Fibroblast of skin of left biceps (primary cell): ENCODE measurements at places on chromosomes 7 and 10.

DNA sequence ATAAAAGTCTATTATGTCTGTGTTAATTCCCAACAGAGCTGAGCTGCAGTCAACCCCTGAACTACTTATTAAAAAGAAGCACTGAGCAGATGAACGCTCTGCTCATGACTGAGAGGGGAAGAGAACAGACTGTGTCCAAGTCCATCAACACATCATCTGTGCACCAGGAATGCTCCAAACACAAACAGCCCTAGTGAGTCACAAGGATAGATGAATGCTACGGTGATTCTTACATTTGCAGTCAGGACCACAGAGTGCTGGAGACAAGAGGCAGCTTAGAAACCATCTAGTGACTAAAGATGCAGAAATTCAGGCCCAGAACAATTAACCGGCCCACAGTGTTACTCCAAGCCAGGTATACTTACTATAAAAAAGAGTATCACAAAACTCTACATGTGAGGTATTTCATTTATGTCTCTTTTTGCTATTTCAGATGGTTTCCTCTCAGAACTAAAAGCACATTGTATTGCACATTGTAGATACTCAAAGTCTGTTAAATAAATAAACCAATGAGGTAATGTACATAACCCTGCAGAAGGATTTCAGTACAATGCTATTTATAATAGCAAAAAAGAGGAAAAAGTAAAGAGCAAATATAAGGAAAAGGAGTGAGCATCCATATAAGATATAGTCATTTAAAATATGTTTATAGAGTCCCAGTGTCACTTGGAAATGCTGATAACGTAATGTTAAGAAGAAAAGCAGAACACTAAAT lies 159.2 kb downstream of the KCNMA1 start:
- peak; percentile 78 for DNase-seq

DNA sequence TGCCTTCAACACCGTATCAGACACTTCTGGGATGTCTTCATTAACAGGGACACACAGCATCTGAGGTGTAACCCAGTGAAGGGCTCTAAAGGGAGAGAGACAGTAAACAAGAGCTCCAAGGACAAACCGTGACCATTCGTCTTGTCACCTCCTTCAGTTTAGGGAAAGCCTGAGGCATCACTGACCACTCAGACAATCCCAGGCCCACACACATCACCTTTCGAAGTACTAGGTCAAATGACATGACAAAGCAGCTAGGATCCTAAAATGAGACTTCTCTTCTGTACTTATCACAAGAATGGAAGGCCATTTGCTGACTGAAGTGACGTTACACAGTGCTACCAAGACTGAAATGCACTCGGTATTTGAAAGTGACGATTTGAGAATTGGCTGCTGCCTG lies 200.7 kb upstream of the KCTD7 start:
- no peak for DNase-seq

- DNase-seq: no peak
Observed at GRCh38 chr7:107660381-107661080, at the start of gene SLC26A4. TSS of gene SLC26A4 (plus strand) at chr7:107660828. CDS start at chr7:107661642, 814 bp downstream.

DNA sequence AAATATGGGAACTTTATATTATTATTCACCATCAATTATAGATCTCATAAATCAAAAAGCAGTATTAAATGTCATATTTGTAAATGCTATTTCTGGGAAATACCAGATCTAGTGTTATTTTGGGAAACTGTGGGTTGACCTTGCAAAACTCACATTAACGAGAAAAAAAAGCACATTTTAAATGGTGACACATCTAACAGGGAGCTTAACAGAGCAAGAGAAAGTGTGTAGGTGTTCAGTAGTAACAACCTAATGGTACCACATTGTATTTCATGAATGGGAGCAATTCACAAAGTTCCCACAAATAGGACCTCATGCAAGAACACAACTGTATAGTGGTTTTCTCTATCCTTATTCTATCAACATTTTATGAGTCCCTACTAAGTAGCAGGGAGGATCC lies 26.2 kb upstream of the HDAC9 start:
- no peak for DNase-seq

GRCh38 chr7:159049266-159050025 lies 95.2 kb downstream of the VIPR2 start:
- DNase-seq: no peak

- DNase-seq: no peak
Observed at GRCh38 chr10:72075376-72076115, 12.8 kb downstream of the SPOCK2 start.

GRCh38 chr10:12973149-12973718 lies 28.3 kb downstream of the CCDC3 start:
- no peak for DNase-seq

DNA sequence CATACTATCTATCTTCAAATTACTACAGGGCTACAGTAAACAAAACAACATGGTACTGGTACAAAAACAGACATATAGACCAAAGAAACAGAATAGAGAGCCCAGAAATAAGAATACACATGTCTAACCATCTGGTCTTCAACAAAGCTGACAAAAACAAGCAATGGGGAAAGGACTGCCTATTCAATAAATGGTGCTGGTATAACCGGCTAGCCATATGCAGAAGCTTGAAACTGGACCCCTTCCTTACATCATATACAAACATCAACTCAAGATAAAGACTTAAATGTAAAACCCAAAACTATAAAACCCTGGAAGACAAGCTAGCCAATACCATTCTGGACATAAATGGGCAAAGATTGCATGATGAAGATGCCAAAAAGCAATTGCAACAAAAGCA lies 1143.7 kb downstream of the DNAJB9 start:
- DNase-seq: no peak

DNA sequence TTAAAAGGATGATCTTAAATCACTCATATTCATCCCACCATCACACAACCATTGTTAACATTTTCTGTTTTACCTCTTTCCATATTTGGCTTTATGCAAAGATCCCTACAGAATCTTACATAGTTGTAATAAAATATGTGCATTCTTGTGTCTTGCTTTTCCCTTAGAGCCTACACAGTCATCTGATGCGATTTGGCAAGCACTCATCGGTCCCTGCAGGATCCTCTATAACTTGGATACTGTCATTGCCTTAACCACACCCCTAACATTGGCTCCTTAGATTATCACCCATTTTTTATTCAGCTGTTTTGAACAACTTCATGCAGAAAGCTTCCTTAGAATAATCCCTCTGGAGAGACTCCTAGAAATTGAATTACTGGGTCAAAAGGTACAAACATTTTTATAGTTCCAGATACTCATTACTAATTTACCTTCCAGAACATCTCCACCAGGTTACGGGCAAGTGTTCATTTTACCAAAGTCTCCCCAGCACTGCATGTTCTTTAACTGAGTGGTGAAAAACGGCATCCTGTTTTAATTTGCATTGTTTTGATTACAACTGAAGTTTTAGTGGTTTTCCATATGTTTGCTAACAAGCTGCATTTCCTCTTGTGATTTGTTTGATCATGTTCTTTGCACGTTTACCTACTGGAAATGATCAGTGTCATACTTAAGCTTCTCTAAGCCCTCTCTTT lies 268.3 kb downstream of the GRID1 start:
- no peak for DNase-seq

GRCh38 chr7:64886956-64887545 lies 16.0 kb upstream of the ZNF273 start:
- DNase-seq: no peak

GRCh38 chr10:110724116-110724921 lies 80.2 kb downstream of the RBM20 start:
- DNase-seq: no peak

GRCh38 chr10:99628923-99629624 lies 8.8 kb upstream of the SLC25A28 start:
- DNase-seq: no peak

DNA sequence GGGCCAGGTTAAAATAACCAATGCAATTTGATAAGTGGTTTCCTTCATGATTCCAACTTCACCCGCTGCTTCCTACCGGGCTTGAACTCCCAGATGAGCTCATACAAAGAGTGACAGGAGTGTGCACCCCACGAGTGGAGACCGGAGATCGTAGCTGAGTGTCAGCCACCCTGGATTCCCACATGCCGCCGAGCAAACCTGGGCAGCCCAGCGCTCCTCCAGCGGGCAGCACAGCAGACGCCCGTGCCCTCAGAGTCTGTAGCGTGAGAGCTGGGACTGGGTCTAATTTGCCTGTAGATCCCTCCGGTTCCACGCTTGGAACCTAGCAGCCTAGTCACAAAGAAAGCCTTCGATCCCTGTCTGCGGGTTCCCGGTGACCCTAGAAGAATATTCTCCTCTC lies 476.1 kb upstream of the MGMT start:
- no peak for DNase-seq

- DNase-seq: no peak
Observed at GRCh38 chr10:130453721-130454542, 317.7 kb downstream of the GLRX3 start.

DNA sequence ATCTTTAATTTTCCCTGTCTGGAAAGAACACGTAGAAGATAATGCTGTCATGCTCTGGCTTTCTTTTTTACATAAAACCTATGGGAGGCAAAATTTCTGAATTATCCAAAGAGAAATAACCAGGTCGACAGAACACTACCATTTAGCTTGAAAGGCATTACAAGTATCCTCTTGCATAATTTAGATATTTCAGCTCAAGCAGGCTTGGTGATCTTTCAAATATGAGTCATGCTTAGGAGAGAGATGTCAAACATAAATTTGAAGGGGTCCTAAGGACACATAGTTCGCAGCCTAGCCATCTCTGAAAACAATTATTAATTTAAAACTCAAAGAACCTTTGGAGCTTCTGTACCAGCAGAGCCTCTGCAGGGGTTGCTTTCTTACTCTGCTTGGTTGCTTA lies 100.9 kb downstream of the FAS start:
- no peak for DNase-seq

DNA sequence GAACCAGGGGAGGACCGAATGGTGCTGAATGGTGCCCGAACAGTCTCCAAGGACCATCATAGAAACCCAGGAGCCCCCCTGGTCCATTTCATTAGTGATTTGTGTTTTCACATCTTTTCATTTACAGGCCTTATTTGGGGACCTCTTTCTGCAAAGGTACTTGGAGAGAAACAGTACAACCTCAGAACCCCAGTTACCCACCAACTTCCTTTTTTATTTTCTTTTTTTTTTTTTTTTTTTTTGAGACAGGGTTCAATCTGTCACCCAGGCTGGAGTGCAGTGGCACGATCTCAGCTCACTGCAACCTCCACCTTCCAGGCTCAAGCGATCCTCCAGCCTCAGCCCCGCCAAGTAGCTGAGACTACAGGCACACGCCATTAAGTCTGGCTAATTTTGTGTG lies 13.0 kb upstream of the ELN start:
- no peak for DNase-seq

DNA sequence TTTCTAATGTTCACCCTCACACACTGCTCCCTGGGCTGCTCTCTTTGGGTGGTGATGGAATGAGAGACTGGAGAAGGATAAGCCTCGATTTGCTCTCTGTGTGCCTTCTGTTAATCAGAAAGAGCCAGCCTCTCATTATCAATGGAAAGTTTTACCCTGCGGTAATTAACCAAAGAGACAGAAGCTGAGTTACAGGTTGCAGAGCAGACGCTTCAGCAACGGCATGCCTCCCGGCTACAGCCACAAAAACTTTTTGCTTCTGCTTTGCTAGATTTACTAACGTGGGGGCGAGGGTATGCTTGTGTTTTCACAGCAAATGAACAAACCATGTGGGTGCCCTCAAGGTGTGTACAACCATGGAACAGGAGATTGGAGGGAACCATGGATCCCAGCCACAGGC lies 18.0 kb downstream of the GIMAP4 start:
- no peak for DNase-seq

DNA sequence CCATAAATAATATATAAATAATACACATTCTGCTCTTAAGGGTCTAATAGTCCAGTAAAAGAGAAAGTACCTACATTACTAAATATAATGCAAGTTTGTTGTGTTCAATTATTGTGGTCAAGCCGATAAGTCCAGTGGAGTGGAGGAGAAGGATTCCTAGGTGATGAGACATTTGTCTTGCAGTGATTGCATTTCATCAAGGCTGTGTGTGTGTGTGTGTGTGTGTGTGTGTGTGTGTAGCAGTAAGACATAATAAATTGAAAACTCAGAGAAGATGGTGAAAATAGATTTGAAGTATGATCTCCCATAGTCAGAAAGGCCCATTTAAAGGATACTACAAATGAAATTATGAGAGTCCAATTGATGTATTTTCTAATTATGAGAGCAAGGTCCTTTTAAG lies 192.5 kb upstream of the SEMA3C start:
- DNase-seq: peak; percentile 74

- no peak for DNase-seq
Observed at GRCh38 chr10:69124563-69125268, 738 bp downstream of the VPS26A start.

DNA sequence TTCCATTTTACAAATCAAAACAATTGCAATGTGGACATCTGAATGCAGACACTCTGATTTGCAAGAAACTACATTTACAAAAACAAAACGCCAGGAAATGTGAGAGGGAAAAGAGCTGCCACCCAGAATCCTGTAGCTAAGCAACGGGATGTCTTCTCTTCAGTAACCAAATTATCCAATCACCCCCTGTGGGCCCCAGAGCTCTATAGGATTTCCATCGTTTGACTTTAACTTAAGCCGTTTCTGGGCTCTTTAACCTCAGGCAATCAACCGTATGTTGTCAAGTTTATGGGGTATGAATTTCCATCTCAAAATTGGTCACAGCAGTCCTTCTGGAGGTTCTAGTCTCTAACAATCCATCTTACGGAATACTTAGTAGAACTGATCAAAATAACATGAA lies 240.5 kb downstream of the ETV1 start:
- DNase-seq: no peak

- no peak for DNase-seq
Observed at GRCh38 chr10:64505501-64505900, 984.3 kb downstream of the REEP3 start.

- no peak for DNase-seq
Observed at GRCh38 chr10:13690281-13690825, 103.6 kb downstream of the PRPF18 start.

DNA sequence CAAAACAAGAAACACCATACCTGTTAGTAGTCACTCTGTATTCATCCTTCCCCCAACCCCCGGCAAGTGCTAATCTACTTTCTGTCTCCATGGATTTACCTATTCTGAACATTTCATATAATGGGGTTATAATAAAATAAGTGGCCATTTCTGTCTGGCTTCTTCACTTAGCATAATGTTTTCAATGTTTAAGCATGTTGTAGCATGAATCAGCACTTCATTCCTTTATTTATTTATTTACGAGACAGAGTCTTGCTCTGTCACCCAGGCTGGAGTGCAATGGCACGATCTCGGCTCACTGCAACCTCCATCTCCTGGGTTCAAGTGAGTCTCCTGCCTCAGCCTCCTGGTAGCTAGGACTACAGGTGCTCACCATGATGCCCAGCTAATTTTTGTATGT lies 69.2 kb downstream of the HIP1 start:
- DNase-seq: no peak

GRCh38 chr10:124285587-124286527 lies 132.9 kb downstream of the OAT start:
- no peak for DNase-seq

GRCh38 chr10:115957012-115957399 lies 316.0 kb downstream of the GFRA1 start:
- DNase-seq: no peak

DNA sequence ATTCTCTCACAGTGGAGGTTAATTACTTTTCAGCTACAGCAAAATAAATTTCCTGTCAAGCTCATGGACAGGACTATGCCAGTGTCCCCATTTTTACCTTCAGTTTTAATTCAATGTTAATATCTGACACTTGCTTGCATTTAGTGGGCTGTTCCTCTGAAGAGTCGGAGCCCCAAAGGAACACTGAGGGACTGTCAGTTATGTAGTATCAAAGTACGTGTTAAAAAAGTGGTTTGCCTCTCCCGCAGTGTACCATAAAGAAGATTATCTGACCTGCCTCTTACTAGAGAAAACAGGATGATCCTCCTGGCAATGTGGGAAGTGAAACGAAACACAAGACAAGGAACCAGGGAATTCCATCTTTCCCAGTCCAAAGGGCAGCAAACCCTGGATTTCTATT lies 1010.9 kb upstream of the PHF14 start:
- DNase-seq: no peak
